ENCODE measurements at places on chromosomes 1 and 21.

DNA sequence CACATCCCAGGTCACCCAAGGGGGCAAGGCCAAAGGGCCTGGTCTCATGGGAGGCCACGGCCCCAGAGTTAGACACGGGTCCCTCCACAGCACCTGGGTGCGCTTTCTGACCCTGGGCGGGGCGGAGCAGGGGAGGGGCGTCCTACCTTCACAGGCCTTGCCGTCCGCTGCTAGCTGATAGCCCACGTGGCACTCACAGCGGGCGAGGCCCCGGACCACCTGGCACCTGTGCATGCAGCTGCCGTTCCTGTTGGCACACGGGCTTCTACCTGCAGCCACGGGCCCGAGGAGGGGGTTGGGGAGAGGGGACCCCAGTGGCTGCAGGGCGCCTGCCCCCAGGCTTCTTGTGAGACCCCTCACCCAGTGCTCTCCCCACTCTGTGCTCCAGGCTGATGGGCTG, 59.9 kb downstream of the ARHGEF16 start:
- DNase-seq: no peak

GRCh38 chr1:151043163-151043562, 4.4 kb upstream of the C1orf56 start:
- DNase-seq: no peak

DNA sequence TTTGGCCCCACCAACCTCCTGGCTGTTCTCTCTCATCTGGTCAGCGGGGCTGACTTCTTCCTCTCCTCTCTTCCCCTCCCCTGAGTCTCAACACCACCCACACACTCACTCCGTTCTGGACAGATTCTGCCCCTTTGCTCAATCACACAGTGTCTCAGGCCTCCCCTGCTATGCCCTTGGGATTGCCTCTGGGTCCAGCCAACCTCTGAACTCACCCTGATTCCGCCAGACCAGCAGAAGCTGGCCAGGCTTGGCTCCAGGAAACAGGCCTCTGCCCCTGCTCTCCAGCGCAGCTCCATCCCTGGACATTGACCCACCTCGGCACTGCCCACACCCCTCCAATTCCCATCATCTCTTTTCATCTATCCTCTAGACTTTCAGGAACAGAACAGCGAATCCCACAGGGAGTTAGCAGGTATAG, 22.1 kb downstream of the AHDC1 start:
- DNase-seq: no peak

DNA sequence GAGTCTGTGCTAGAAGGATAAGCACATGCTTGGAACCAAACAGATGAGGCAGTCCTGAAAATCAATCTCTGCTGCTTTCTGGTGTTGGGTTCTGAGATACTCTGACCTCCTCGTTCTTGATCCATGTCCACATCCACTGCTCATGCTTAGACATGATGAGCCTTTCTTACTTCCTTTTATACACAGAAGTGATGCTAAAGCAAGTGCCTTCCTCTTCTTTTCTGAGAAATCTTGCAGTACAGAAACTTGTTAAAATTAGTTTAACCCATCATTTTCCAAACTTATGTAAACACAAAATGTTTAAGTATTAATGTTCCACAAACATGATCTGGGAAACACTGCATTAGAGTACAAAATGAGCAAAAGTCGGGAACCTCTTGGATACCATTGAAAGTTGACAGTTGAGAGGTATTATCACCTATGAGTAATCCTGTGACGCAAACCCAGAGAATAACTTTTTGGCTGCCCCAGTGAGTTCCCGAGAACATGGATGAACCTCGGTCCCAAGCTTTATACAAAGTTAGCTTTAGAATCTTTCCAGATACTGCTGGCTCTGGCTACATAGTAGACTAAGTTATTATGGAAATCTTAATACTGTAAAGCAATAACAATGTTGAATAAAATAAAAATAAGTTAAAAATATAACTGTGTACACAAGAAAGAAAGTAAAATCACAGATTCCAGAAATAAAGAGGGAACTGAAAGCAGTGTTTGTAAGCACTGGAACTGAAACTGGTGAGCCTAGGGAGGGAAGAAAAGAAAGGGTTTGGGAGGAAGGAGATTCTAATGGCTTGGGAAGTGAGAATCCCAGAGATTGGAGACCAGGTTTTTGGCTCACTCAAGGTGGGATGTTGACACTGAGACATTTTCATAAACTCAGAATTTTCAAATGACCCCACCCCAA, 429.3 kb upstream of the RUNX1 start:
- DNase-seq: no peak

DNA sequence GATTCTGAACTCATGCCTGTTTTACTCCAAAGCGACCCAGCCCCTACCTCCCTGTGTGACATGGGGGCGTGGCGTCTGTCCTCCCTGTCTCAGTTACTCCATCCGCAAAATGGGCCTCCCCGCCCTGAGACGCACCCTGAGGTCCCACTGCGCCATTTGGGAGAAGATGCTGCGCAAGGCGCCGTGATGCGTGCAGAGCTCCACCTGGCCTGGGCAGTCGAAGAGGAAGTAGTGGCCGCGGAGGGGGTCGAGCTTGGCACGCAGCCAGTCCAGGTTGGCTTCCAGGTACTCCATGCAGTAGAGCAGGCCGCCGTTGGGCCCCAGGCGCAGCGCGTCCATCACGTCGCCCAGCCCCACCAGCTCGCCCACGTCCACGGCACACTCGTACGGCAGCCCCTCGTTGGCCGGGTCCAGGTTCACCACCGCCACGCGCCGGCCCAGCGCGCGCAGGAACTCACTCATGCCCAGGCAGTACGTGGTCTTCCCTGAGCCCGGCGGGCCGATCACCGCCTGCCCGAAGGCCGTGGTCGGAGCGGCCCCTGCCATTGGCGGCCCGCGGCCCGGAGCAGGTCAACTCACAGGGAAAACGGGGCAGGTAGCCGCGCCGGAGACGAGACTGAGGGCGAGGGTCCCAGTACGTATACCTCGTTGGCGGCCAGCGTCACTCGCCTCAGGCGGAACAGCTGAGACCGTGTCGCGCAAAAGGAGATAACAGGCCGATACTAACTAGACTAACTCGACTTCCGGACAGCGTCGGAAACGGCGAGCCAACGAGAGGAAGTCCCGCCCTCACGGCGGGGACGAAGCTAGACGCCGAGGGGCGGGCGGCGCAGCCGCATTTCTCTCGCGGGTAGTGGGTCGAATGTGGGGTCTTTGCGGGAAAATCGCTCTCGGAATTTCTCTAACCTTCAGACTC, at the start of gene GPN2:
Gene GPN2, minus strand, starts transcription at position 733 of the 916 bp plus-strand sequence. Its CDS starts 187 bp downstream, at position 546.
- peak; percentile 15 for DNase-seq

DNA sequence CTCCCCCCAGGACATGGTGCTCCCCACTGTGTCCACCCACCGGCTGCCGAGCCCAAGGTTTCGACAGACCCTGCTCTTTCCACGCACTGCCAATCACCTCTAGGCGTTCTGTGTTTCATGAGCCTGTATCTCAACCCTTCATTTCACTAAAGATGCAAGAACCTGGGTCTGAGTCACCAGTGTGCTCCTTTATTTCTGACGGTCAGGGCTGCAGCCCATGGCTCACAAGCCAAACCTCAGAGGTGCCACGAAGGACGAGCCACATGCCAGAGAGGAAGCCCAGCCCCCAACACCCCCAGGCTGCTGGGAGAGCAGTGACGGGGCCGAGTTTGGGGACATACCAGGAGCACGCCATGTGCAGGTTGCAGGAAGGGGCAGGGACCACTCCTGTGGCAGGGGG, 79.2 kb upstream of the ARHGEF16 start:
- no peak for DNase-seq

- no peak for DNase-seq
Measured at GRCh38 chr1:211623515-211623914, 44.6 kb upstream of the SLC30A1 start.

DNA sequence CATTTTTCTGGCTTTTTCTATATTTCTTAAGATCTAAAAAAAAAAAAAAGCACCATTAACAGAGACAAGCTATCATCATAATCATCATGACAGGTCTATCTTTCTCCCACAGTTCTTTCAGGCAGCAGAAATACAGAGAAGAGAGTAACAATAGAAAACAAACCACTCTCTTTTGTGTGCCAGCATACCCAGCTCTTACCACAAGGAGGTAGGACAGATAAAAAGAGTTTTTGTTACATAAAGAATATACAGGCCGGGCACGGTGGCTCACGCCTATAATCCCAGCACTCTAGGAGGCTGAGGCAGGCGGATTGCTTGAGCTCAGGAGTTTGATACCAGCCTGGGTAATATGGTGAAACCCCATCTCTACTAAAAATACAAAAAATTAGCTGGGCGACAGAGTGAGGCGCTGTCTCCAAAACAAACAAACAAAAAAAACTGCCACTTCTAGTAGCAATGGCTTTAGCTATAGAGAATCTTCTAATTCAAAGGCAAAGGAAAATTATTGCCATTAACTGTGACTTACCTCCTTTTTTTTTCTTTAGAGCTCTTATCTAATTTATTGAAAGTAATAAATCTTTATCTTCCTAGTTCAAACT, 39.7 kb downstream of the ANKRD13C start:
- no peak for DNase-seq

DNA sequence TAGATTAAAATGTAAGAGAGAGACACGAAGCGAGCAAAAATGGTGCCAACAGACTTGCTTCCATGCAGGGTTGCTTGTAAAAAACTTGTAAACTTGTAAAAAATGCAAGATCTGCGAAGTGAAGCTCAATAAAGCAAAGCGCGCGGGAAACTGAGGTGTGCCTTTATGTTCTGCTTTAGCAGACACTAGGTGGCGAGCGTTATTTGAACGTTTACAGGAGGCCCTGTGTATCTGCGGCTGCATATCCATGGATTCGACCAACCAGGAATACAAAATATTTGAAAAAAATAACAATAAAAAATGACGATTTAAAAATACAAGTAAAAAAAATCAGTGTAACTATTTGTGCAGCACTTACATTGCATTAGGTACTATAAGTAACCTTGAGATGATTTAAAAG, 1.5 kb downstream of the UBE2G2 start:
- peak; percentile 55 for DNase-seq

- DNase-seq: no peak
Measured at GRCh38 chr1:202623075-202623474, 87.2 kb downstream of the SYT2 start.

DNA sequence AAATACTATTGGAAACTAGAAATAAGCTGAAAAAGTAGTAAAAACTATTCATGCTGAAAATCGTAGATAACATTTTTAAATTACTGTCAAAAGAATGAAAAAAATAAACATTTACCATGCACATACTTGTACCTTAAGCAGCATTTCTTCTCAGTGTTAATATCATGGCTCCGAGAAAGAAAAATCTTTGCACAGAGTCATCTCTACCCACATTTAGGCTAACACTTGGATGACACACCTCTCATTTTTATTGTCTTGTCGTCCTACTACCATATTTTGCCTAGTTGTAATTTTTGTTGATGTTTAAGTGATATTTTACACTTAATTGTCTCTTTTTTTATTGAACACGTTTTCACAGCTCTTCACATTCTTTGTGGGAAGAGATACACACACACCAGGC, 1.7 kb upstream of the TNFSF4 start:
- DNase-seq: no peak

GRCh38 chr1:19812875-19813642, 2.0 kb downstream of the RNF186 start:
- no peak for DNase-seq

GRCh38 chr1:46406881-46407608, 12.9 kb downstream of the FAAH start:
- DNase-seq: no peak

DNA sequence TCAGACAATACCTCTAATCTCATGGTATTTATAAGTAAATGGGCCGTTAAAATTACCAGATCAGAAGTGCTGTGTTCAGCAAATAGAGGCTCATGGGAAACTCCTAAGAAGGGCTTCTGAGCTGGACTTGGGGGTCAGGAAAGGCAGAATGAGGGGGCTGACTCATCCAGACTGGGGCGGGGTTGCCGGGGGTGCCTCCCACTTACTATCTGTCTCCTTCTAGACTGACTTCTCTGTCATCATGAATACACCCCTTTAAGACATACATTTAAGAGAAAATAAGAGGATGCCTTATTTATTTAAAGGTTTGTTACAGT, 96.0 kb upstream of the ERRFI1 start:
- no peak for DNase-seq

- DNase-seq: no peak
Measured at GRCh38 chr1:204837440-204838084, 33.1 kb upstream of the NFASC start.

- no peak for DNase-seq
Measured at GRCh38 chr21:37770461-37770860, 145.8 kb downstream of the KCNJ6 start.

- DNase-seq: no peak
Measured at GRCh38 chr1:156816561-156817328, at the start of gene SH2D2A. SH2D2A (minus strand) TSS chr1:156816848; CDS start chr1:156816708, 140 bp downstream.

DNA sequence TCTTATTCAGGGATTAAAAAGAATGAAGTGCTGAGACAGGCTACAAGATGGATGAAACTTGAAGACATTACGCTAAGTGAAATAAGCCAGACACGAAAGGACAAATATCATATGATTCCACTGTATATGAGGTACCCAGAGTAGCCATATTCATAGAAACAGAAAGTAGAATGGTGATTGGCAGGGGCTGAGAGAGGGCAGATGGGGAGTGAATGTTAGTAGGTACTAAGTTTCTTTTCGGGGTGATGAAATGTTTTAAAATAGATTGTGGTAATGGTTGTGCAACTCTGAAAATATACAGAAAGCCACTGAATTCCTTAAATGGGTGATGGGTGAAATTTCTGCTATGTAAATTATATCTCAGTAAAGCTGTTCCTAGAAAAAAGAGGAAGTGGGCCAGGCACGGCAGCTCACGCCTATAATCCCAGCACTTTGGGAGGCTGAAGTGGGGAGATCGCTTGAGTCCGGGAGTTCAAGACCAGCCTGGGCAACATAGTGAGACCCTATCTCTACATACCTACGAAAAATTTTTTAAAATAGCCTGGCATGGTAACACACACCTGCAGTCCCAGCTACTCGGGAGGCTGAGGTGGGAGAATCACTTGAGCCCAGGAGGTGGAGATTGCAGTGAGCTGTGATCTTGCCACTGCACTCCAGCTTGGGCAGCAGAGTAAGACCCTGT, 15.9 kb downstream of the SLC27A3 start:
- peak; percentile 25 for DNase-seq

DNA sequence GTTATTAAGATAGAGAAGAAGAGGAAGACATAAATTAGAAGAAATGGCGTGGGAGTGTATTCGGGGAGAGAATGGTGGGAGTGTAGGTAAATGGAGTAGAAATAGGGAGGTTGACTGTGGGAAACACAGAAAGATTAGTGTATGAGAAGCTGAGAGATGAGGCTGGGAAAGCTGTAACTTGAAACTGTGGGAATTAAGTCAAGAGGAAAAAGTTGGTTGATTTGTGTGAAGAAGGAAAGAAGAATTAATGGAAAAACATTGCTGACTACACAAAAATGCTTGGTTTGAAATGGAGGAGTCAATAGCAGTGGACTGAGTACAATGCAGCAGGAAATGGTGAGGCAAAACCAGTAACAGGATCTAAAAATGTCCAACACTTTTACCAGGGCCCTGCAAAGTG, 448.3 kb downstream of the PTPRC start:
- DNase-seq: no peak

GRCh38 chr1:27476237-27476636, 13.7 kb downstream of the WASF2 start:
- DNase-seq: no peak

GRCh38 chr1:227192163-227192562, 126.1 kb downstream of the CDC42BPA start:
- no peak for DNase-seq

- no peak for DNase-seq
Measured at GRCh38 chr1:7572654-7573152, 198.4 kb upstream of the VAMP3 start.

GRCh38 chr1:108745980-108746381, 493 bp upstream of the STXBP3 start:
- no peak for DNase-seq

- DNase-seq: no peak
Measured at GRCh38 chr1:218553197-218553596, 208.1 kb downstream of the TGFB2 start.

Data from NCI-H1694 treated with DMSO at 0.1 percent for 48 hours (cell line).